LoVo (cell line): ENCODE measurements at places on chromosomes 1 and 21.

GRCh38 chr1:109272021-109272799 is 10.7 kb downstream of the PSRC1 start:
- DNase-seq: no peak

- no peak for DNase-seq
Observed at GRCh38 chr21:33238146-33238545, 8.4 kb downstream of the IFNAR2 start.

- no peak for DNase-seq
Observed at GRCh38 chr1:81730881-81731280, 69.9 kb upstream of the ADGRL2 start.

DNA sequence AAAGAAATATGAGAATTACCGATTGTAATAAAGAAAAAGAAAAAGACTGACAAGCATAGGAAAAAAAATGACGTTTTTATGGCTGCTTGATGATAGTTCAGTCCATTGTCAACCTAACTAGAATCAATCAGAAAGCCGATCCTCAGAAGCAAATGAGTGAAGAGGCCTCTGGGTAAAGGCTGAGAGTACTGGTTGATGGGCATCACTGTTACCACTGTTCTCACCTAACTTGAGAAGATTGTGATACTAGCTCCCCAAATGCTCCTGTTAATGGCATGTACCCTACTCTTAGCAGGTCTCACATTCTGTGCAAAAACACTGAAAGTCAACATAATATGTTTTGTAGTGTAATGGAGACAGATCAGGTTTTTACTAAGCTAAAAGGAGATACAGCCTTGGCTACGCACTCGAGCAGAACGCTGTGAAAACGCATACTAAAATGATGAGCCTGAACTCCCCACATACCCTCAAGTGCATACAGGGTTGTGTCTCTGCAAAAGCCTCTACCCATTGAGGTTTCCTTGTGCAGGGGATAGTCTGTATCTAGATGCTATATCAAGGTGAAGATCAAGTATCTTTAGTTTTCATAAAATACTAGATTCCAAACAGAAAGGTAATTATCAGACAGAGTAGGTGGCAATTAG is 554.6 kb downstream of the SMYD3 start:
- no peak for DNase-seq

DNA sequence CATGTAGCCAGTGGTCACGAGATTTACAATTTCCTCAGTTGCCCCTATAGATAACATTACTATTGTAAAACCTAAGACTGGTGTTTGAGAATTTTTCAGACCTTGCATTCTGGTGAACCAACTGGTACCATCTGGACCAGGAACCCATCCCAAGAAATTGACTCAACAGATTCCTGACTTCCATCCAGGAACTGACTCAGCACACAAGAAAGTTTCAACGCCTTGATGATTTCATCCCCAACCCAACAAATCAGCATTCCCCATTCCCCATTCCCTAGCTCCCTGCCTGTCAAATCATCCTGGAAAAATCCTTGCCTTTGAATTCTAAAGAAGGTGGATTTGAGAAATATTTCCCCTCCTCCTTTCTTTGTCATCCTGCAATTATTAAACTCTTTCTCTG is 529.8 kb upstream of the PRMT6 start:
- DNase-seq: no peak

GRCh38 chr1:95304803-95305202 is 70.8 kb downstream of the RWDD3 start:
- DNase-seq: peak; percentile 34

GRCh38 chr1:211703812-211704537 is 28.6 kb upstream of the NEK2 start:
- DNase-seq: no peak

DNA sequence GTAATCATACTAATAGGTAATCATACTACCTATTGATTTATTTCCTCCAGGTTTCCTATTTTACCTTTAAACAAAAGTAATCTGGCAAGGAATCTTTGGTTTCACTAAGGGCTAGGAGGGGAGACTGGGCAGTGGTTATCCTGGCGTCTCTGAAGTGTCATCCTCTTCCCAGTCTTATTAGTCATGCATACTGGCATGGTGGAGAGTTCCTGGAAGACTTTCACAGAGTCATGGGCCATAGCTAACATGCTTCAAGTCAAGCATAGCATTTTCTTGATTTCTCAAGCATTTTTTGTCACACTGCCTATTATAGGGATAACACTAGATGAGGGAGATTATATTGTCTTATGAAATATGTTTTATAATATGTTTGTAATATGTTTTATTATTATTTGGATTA is 64.0 kb upstream of the ASB17 start:
- no peak for DNase-seq

GRCh38 chr1:36133484-36133883 is 8.5 kb upstream of the COL8A2 start:
- DNase-seq: peak; percentile 81
